ENCODE measurements at places on chromosomes 11 and 22.

DNA sequence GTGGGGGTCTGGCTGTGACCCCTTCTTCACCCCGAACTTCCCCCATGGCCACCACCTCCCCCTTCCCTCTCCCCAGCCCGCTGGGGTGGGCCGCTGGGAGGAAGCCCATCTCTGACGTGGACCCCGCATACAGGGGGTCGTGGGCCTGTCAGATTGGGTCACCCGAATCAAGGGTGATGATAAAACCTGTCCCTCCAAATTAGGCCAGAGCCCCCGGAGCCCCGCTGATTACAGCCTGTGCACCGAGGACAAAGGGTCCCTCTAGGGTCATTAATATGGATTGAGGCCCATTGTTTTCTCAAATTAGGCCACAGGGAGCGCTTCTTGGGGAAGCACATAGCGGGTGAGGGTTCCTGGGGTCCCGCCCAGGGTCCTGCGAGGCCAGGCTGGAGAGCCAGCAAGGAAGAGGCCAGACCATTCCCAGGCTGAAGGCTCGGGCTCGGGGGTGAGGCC lies 4.9 kb upstream of the LINC01488 start:
- no peak for DNase-seq

GRCh38 chr11:9535189-9535781 lies 38.2 kb upstream of the WEE1 start:
- peak; percentile 90 for DNase-seq

- peak; percentile 50 for DNase-seq
Measured at GRCh38 chr11:28105869-28106268, 2.1 kb downstream of the KIF18A start.

DNA sequence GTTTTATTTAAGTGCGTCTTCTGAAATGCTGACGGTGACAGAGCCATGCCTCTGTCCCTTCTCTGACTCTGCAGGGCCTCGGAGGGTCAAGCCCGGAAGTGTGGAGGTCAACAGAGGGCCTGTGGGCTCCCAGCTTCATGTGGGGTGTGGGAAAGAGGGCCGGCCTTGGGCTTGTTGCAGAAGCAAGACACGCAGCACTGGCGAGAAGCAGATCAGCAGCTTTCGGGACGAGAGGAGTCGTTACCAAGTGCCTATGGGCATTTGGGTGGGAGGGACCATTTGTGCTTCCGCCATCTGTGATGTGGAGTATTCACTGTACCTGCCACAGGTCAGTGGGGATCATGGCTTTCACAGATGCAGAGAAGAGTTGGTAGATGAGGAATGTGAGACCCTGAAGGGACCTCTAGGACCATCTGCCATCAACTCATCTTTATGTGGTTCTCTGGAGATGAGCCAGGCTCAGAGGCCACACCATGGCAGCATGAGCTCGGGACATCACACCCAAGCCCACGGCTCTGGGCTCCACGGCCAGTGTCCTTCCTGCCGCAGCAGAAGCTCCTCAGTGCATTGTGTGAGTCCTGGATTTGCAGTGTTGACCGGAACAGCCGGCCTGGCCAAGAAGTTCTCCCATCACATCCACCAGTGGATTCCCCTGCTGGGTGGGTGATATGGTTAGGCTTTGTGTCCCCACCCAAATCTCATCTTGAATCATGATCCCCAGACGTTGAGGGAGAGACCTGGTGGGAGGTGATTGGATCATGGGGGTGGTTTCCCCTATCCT lies 590.7 kb downstream of the TBC1D22A start:
- no peak for DNase-seq

GRCh38 chr22:38406617-38407016 lies 48.4 kb downstream of the KCNJ4 start:
- DNase-seq = no peak

DNA sequence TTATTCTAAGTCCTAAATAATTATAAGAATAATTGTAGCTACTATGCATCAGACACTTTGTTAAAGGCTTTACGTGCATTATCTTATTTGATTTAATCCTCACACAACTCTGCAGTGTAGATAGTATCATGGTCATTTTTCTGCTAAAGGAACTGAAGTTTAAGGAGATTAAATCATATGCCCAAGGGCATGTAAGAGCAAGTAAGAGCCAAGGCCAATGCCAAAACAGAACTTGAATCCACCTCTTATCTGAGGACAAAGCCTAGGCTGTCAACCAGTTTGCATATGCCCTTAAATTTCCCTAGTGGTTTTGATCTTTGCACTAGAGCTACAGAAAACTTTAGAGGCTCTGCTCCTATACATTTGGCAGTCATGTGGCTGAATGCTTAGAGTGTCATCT lies 65.6 kb upstream of the OR5AK2 start:
- DNase-seq = no peak

- DNase-seq = peak; percentile 77
Measured at GRCh38 chr11:81915045-81915444, 818.6 kb downstream of the FAM181B start.

DNA sequence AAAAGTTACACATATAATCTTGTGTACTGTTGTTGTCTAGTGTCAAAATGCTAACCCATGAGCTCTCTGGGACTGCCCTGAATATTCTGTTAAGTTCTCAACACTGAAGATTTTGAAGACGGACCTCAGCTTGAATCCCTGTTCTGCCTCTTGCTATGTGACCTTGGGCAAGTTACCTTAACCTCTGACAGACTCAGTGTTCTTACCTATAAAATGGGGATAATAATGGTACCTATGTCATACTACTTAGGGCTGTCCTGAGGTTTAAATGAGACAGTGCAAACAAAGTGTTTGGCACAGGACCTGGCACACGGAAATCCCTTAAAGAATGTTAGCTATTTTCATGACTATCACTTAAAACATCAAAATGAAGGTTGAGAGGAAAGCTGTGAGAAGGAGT lies 11.3 kb downstream of the TMEM218 start:
- no peak for DNase-seq

GRCh38 chr11:132632641-132633124 lies 899.6 kb downstream of the OPCML start:
- DNase-seq = peak; percentile 87

DNA sequence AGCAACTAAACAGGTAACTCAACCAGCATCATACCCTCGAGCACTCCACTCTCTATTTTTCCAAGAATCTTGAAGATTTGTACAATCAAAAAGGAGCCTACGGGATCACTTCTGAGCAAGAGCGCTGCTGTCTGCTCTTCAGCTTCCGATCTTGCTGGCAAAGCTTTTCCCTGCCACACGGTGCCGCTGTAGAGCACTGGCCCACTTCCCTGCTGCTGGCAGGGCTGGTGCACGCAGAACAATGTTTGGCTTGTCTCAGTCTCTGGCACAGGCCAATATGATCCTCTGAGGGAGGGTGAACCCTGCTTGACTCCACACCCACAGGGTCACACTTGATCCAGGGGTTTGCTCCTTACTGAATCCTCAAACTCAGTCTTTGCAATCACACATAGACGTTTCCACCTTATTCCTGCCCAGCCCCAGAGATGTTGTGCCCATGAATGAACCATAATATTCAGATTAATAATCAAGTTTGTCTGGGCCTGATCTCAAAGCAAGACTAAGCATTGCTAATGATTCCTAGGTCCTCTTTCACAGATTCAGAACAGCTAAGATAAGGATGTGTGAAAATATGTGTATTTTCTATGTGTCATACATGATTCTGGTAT lies 536.6 kb downstream of the SOX6 start:
- peak; percentile 80 for DNase-seq

GRCh38 chr11:46541593-46542371 lies 52.0 kb downstream of the AMBRA1 start:
- peak; percentile 55 for DNase-seq

- no peak for DNase-seq
Measured at GRCh38 chr11:73249304-73249703, 22.8 kb upstream of the P2RY6 start.

- no peak for DNase-seq
Measured at GRCh38 chr11:102553835-102554282, 23.3 kb upstream of the MMP7 start.

DNA sequence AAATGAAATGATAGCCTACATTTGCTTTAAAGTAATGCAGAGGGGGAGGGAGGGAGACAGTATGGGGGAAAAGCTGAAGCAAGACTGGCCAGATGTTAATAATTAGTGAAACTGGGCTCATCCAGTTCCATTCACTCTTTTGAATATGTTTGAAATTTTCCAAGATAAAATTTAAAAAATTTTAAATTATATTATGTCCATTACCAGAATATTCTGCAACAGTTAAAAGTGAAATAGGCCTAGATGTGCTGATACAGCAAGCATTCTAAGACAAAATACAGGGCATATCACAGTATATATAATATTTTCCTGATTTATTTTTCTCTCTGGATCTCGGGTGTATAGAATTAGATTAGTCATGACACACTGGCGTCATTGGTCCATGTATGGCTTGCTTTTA lies 13.6 kb upstream of the ZNRF3 start:
- DNase-seq = no peak

GRCh38 chr11:75839851-75840250 lies 24.8 kb downstream of the UVRAG start:
- no peak for DNase-seq

DNA sequence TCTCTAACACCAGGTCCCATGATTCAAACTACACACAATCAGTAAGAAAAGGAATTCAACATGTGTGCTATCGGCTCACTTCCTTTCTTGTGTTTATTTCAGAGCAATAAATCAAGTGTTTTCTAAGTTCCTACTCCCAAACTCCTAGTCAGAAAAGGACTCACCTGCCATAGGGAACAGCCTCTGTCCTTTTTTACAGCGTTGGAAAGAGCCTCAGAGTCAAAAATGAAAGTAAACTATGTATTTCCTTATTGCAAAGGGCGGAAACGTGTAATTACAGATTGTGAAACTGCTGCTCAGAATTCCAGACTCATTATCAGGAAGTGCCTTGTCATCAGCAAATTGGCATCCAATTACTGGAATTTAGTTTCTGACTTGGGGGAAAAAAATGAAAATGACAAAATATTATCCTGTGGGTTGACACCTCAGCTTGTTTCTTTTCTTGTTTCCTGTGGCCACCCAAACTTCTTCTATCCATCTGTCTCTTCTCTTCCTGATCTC lies at the start of gene CASP4:
TSS of gene CASP4 (minus strand) at position 220 of the 501 bp plus-strand sequence. CDS start at position 171, 49 bp downstream.
- DNase-seq = peak; percentile 55
